ENCODE measurements at places on chromosomes 12 and 14.

GRCh38 chr12:47561746-47562145 is 144.1 kb downstream of the RPAP3 start:
- DNase-seq, result no peak

DNA sequence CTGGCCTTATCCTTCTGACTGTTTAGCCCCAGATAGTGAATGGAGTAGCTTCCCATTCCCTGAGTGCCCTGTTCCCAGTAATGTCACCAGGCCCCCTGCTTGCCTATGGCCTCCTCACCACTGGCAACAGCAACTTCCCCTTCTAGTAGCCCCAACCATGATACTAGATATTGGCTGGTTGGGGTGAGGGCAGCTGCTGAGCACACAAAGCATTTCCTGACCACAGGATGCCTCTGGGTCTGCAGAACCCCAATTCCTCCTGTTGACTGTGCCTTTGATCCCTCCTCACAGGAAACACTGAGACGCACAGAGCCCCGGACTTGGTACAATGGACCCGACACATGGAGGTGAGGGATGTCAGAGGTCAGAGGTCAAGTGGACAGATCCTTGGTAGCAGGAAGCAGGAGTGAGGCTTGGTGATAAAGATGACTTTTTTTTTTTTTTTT is 597 bp downstream of the SOAT2 start:
- DNase-seq, result peak; percentile 16

DNA sequence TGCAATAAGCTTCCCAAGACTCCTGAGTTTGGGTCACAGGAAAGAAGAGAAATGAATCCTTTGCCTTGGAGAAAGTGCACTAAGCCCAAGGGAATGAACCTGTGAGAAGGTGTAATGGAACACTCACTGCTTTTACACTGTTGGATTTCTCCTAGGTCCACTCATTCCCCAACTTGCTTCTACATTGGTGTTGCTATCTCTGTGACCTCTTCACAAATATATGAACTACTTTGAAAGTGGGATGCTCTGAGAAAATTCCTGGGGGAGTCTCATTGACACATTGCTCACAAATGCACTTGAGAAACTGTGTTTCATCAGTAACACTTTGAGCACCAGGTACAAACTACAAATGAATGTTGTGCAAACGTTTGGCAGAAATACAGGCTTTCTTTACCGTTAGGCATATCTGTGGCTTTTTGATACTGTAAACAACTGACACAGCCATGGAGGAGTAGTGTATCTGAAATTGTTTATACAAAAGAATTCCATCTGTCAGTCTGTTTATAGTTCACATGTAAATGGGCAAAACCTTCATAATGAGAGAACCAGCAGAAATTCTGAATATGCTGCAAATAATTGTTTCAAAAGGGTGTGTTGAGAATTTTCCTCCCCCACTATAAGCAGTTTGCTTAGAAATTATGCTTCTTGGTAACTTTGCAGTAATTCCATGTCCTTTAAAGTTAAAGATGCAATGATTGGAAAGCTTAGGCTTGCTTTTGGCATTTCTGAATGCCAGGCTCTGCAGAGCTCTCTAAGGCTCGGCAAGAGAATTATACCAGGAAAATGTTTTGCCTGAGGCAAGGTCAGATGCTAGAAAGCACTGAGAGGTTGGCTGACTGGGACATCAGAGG is 348.5 kb upstream of the DDHD1 start:
- no peak for DNase-seq

- peak; percentile 25 for DNase-seq
Observed at GRCh38 chr14:21077672-21078071, 7.6 kb downstream of the ARHGEF40 start.

GRCh38 chr12:116171549-116171948 is 105.9 kb downstream of the MED13L start:
- DNase-seq, result no peak

DNA sequence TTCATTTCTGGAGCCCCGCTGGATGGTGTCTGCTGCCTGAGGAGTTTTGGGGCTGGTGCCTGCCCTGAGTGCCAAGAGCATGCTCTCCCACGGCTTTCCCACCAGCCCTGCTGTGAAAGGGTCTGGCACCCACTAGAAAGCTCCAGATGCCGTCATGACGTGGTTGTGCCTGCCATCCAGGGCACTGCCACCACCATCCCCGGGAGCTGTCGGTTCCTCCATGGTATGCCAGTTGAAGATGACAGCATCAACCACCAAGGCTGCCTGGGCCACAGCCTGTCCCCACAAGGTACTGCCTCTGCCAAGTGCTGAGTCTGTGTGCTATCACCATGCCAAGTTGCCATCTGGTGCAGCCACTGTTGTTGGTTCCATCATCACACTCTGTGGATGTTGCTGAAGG is 85.9 kb downstream of the TTC8 start:
- no peak for DNase-seq

- no peak for DNase-seq
Observed at GRCh38 chr14:85911044-85911443, 381.1 kb downstream of the FLRT2 start.

- DNase-seq, result no peak
Observed at GRCh38 chr14:33349871-33350270, 411.2 kb downstream of the NPAS3 start.

GRCh38 chr12:23662966-23663365 is 286.5 kb downstream of the SOX5 start:
- DNase-seq, result no peak

DNA sequence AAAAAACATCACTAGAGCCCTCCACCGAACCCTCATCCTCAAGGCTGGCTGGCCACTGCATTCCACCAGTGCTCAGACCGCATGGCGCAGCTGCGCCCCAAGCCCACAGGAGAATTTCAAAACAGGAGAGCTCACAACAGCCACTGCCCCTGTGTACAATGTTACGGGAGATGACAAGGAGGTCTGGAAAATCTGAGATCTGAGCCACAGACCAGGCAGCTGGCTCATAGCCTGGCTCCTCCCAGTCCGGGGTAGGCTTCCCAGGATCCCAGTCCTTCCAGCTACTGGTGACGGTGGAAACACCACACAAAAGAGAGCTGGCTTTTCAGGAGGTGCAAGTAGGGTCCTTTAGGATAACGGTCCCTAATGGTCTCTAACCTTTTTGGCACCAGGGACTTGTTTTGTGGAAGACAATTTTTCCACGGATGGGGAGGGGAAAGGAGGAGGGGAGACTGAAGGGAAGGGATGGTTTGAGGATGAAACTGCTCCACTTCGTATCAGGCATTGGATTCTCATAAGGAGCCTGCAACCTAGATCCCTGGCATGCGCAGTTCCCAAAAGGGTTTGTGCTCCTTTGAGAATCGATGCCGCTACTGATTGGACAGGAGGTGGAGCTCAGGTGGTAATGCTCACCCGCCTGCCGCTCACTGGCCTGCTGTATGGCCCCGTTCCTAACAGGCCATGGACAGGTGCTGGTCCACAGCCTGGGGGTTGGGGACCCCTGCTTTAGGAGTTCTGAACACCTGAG is 23.0 kb upstream of the NRDE2 start:
- DNase-seq, result no peak

DNA sequence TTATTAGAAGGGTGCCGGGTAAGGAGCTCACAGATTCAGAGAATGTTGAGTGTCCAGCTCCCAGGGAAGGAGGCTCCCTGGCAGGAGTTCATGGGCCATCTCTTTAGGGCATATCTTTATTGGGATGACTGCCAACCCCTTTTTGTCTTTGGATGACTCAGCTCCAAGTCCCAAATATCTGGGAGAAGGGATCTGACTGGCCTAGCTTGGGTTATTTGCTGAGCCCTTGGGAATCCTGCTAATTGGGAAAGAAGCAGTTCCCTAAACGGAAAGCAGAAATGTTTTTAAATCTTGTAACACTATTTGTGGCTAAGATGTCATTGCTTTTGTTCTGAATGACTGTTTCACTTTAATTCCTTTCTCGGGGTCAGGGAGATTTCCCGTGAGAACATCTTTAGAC is 12.6 kb downstream of the DDX55 start:
- no peak for DNase-seq

- DNase-seq, result no peak
Observed at GRCh38 chr14:21467616-21468015, 9.1 kb downstream of the RAB2B start.

GRCh38 chr12:12542964-12543363 is 19.7 kb downstream of the DUSP16 start:
- DNase-seq, result no peak

DNA sequence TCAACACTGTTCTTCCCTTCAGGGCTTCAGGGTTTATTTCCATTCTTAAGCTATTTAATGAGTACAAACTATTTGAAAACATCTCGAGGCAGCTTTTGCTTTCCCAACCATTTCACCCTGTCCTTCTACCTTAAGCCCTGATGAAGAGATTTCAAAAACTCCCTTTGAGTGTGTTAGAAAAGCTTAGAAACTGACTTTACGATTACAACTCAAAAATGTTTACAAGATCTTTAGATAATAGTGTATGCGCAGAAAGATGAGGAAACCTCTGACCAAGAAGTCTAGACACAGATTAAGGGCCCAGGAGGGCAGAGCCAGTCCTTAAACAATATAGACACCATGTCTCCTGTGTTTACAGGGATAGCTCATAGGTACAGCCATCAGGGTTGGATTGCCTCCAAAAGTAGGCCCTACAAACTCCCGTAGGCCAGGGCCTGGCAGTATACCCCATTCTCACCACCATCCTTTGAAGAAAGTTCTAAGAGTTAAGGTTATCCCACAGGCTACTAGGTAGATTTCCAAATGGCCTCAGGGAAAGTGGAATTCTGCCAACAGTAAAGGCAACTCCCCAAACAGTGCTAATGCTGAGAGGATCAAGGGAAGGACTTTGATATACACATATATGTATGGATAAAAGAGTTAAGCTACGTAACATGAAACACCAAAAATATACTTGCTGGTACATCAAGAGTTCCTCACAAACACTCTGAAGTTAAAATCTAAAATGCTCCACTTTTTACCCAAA is 11.4 kb upstream of the SOS2 start:
- DNase-seq, result no peak

GRCh38 chr14:54355698-54356097 is 41.1 kb upstream of the CDKN3 start:
- no peak for DNase-seq

- DNase-seq, result no peak
Observed at GRCh38 chr12:78759367-78759766, 105.2 kb upstream of the SYT1 start.

DNA sequence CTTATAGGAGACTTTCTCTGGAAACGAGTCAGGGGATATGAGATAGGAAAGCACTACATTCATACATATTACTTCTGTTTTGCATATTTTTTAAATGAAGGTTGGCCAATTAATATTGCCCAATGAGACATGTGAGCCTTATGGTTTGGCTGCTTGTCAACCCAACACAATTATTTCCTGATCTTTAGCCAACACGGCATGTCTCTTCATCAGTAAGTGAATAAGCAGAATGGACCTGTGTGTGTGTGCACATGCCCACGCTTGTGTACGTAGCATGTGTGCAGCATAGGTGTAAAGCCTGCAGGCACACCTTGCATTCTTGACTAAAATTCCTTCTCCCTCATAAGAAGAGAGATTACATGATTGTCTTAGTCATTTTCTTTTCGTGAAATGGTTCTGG is 88.3 kb downstream of the STON2 start:
- DNase-seq, result no peak

DNA sequence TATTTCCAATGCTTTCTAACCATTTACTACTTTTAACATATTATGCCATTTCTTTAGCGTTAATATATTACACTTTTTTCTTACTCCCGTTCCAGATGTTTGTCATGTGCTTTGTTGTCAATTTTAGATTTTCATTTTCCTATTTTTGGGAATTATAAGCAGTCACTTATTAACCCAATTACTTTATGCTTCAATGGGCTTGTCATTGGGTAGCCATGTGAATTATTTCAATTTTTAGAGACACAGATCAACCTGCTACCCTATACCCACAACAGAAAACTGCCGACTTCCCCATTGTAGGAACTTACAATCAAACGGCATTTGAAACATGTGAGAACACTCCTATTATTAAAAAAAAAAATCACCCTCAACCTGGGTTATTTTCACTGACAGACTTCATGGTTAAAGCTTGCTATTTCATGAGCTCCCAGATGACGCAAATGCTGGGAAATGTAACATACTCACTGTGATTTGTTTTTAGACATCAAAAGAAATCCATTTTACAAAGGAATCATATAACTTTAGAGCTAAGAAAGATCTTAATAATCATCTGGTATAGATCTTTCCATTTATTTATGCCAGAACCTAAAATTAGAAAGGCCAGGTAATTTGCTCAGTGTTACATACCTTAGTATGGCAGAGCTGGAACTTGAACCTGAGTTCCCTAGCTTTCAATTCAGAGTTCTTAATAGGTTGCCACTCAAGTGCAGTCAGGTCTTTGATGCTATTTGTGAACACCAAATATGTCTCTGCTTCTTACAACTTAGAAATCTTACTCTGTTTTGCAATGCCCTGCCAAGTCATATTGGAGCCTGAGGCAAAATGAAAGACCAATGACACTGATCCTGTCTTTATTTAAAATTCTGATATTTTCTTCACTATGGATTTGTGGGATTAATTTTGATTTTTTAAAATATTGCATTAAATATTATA is 340.4 kb downstream of the RAD51B start:
- DNase-seq, result no peak

DNA sequence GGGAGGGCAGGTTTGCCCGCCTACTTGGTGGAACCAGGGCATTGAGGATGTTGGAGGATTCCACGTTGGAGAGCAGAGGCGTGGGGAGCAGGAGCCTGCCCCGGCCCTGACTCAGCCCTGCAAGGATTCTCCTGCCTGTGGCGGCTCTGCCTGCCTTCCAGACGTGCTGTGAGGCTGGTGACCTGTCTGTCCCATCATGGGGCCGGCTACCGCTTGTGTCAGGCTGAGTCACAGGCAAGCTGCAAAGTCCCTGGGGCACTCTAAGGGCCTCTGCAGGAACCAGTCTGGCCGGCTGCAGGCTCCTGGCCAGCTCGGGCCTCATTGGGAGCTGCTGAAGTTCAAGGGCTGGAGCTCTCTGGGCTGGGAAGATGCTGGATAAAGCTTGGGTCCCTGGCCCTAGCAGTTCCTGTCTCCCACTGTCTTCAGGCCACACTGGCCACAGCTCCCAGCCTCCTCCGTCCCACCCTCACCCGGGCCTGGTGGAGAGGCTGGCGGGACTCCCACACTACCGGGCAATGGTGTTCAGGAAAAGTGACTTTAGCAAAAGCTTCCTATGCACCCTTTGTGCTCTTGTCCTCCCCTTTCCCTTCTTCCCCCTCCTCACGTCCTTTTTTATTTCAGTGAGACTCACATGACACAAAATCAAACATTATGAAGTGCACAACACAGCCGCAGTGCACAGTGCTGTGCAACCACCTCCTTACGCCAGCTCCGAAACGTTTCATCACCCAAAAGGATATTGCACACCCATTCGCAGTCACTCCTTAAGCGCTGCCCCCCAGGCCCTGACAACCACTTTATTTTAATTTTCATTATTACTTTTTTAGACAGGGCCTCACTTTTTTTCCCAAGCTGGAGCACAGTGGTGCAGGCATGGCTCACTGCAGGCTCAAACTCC is 22.0 kb upstream of the ULK1 start:
- DNase-seq, result peak; percentile 11

DNA sequence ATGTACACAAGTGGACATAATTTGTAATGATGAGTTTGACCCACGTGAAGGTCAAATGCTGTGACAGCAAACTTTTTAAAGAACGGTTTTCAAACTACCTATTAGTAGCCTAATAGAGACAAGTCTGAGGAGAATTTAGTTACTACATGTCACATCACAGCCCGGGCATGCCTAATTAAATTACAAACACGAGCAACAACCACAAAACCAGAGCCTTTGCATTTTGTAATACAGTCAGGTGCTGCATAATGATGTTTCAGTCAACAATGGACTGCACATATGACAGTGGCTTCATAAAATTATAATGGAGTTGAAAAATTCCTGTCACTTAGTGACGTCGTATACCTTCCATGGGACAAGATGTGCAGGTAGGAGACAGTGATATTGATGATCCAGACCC is 274.5 kb downstream of the DACT1 start:
- DNase-seq, result no peak

GRCh38 chr14:91095178-91095577 is 18.7 kb upstream of the DGLUCY start:
- no peak for DNase-seq
